ENCODE measurements at places on chromosomes 2 and 18.

DNA sequence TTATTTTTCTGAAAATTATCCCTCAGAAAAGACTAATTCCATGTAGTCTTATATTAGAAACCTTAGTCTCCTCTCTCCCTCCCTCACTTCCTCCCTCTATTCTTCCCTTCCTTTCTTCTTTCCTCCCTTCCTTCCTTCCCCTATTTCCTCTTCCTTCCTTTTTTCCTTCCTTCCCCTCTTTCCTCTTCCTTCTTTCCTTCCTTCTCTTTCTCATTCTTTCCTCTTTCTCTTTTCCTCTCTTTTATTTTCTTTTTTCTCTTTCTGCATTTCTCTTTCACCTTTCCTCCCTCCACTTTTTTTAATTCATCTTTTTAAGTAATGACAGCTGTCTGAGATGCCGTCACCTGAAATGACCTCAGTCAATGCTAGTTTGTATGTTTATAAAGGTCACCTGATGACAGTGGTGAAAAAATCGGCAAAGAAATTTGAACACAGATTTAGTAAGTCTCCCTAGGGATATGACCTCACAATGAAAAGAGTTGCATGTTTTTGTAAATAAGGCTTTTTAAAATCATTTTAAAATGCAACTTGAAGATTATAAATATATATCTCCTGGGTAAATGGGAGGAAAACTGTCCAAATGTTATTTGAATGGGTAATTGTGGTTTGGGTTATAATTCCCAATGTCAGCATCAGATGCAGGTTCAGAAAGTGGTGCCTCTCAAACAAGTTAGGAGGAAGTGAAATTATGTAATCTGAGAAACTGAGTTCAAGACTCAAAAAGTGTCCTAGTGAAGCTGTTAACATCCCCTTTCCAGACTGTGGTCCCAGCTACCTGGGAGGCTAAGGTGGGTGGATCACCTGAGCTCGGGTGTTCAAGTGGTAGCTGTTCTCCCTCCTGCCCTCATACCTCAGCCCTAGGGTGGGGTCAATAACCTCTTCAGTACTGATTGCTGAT is 90.3 kb upstream of the ST3GAL5 start:
- no peak for DNase-seq

GRCh38 chr2:66775730-66776422 is 341.0 kb downstream of the MEIS1 start:
- DNase-seq = no peak

- DNase-seq = no peak
Measured at GRCh38 chr18:39863916-39864315, 2091.1 kb upstream of the PIK3C3 start.

DNA sequence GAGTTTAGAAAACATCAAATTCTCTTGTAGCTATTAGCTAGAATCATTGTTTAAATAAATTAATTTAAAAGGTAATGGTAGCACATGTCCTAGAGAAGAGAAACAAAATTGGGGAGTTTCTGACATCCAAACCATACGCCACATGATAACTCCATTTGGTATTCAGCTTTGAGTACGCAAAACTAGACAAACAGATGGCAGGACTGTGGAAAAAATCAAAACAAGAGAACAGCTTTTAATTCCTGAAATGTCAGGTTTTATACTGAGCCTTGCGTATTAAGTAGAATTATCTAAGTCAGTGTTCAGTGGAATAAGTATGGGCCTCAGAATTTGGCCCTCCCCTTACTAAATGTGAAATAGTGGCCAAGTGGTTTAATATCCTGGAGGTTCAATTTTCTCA is 82.4 kb upstream of the PDE1A start:
- no peak for DNase-seq

GRCh38 chr2:175855794-175856453 is 146.1 kb downstream of the LNPK start:
- DNase-seq = peak; percentile 66

DNA sequence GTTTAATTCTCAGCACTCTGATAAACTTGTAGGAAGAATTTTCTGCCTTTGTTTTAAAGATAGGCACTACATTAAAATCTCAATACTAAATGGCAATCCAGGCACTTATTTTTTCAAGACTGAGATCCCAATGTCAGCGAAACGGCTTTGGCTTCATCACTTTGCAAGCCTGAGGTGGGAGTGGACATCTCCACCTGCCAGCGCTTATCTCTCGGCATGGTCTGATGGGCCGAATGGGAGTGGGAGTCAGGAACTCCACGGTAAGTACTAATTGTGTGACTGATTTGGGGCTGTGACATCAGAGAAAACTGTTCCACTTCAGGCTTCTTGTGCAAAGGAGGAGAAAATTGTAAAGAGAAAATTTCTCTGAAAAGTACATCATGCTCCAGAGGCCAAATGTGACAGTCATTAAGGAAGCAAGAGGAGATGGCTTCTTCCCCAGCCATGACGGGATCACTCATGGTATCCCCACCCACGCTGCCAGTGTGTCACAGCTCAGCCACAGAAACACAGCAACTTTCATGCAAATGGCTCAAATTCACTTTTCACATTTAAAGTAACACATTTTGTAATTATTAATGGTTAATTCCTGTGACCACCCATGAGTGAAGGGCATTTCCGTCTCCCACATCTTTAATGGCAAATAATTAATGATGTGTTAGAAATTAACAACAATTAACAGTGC is 385.5 kb upstream of the HNRNPA3 start:
- no peak for DNase-seq

DNA sequence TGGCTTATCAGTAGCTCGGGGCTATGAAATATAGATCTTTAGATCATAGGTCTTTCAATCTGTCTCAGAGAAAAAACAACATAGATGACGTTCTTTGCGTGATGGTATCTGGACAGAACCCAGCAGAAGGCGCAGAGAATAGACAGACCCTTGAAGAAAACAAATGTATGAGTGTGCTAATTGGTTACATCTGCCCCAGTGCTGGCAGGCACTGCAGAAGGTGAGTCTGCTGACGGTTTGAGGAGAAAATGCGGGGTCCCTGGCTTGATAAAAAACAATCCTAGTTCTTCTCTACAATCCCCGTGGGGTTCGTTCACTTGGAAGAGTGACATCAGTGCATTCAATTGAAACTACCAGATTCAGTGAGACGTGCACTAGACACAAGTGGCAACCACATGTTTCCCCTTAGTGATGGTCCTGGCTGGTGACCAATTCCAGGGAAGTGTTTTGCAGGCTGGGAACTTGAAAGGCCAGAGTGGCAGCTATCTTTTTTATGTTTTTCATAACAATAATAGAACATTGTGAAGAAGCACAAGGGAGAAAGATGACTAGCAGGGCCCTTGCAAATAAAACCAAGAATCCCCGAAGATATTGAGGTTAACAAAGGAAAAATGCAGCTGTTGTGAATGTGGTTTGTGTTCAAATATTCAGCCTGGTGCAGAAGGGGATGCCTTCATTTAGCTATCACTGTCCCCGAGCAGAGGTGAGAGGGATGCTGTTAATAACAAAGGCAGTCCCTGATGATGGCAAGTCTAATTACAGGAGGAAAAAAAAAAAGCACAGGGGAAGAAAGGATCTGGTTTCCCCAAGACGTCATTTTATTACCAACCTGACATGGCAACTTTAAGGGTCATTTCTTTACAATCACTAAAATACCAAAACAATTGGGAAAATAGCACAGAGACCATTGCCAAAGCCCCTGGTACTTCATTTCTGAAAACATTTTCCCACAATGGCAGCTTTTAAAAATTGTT is 337.6 kb upstream of the FIGN start:
- peak; percentile 4 for DNase-seq

DNA sequence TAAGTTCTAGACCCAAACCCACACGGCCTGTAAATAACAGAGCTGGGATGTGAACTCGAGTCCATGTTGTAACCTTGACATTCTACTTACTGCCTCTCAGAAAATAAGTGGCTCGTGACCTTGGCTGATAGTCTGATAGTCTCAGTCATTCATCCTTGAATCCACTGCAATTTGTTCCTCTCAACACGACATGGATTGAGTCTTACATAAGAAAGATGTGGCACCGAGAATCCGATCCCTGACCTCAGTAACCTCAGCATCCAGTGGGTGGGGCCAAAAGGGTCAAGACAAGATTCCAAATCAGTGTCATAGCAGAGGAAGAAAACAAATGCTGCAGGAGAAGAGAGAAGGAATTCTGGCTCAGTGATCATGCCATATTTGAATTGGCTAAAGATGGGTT is 97.6 kb downstream of the MAPRE2 start:
- no peak for DNase-seq

- peak; percentile 54 for DNase-seq
Measured at GRCh38 chr2:95012881-95013550, 12.5 kb upstream of the MAL start.

- peak; percentile 25 for DNase-seq
Measured at GRCh38 chr2:126634273-126634861, 21.6 kb upstream of the GYPC start.

DNA sequence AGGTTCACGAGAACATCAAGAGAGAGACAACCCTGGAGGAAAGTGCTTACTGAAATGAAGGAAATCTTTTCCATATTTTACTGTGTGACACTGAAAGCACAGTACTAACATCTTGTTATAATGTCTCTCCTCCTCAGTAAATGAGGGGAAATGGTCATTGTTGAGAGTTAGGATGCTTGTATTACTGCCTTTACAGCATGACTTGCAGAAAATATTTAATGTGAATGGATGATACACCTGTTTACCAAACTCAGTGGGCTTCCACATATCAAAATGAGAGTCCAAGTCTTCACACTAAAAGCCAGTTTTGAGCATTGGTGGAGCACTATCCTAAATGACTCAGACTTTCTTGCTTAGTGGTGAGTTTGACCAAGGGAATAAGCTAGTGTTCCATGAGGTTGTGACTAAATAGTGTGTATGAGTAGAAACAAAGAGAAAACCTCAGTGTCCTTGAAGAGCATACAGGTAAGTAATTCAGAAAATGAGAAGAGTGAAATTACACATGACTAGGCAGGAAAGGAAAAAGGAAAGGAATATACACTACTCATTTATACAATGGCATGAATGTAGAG is 930.7 kb upstream of the CELF4 start:
- DNase-seq = no peak

DNA sequence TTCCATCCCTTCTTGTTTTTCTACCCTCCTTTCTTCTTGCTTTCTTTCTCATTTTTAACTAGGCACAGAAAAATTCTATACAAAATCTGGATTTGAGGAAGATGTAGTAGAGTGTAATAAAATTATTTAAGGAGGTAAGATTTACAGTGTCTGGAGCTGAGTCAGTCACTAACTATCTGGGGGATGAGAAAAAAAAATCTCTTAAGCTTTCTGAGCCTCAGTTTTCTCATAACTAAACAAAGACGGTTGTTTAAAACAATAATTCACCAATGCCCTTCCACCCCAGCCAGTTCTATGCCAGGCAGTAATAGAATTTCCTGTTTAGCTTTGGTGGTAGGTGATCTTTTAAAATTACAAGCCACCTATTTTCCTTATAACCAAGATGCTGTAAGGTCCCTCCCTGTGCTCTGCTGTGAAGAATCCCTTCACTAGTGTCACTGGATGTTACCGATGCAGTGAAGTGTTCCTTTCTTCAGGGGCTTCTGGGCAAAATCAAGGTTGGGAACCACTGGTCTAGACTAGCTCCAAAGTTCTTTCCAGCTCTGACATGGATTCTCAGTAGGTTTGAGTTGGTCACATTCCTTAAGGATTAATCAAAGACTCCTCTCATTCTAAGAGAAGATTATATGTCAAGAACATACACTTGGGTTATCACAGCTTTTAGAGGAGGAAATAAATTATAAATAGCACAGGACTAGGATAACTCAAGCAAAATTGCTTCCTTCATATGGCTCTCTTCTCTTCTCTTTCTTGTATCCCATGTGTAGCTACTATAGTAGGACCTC is 289.0 kb downstream of the CDH2 start:
- peak; percentile 58 for DNase-seq

DNA sequence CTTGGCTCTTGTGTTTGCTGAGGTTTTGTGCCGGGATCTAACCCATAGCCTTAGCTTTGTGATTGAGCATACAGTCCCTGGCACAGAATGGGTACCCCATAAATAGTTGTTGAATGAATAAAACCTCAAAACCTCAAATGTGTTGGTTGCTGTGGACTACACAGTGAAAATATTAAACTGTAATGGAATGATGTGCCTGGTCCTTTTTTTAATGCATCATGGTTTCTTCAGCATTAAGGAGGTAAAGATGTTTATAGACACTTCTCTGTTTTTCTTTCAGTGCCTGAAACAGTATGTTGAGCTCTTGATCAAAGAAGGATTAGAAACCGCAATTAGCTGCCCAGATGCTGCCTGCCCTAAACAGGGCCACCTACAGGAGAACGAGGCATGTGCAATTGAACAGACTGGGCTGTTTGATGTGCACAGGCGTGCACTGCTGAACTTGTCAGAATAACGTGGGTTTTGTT is 97.0 kb downstream of the RNF144A start:
- no peak for DNase-seq

DNA sequence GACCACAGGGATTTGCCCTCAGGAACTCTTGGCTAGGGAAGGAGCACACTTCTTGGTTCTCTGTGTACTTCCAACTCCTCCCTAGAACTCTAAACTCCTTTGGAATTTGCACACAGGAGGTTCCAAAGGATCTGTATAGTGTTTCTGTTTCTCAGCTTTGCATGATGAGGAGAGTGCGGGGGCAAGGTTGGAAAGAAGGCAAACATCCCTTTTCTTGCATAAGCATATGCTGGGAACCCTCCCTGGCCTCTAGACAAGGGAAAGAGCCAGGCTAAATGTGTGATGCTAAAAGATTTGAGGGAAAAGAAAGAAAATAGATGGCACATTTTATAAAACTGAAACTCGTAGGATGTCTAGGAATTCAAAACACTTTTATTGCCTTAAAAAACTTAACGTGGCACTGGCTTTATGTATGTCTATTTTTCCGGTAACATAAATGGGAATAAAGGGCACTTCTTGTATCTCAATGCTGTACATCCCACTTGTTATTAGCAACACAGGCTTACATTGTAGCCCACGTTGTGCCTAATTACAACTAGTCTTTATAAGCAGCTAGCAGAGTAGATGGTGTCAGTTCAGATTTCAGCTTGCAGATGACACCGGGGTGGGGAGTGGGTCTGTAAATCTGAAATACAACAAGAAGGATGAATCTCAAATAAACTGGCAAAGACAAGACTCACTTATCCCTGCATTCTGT is 165.8 kb downstream of the GPD2 start:
- DNase-seq = no peak

- DNase-seq = peak; percentile 86
Measured at GRCh38 chr18:59846814-59847490, 52.8 kb upstream of the PMAIP1 start.

GRCh38 chr2:52622266-52622665 is 1145.3 kb upstream of the CHAC2 start:
- DNase-seq = no peak

DNA sequence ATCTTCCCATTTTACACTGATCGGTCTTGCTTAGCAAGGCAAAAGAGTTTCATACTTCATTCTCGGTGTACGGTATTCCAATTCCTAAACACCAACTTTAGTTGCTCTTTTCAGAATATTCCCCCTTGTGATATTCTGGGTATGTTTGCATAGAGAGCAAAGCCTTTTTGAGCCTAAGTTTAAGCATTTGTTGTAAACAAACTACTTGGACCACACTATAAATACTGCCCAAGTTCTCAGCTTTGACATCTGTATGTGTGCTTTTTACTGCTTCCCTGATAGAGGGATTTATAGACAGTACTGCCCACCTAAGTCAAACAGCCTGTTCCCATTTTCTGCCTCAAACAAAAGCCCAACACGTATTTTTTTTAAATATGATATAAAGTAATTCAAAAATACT is 36.9 kb downstream of the CCBE1 start:
- DNase-seq = no peak
